ENCODE measurements at places on chromosomes 2 and 18.

- no peaks in the 10 kb centered on the region for H3K27me3 ChIP-seq
- DNase-seq: no peak
- H3K4me1 ChIP-seq: no peaks in the 10 kb centered on the region
- no peak overlapping the region for H3K27ac ChIP-seq
- no peaks in the 10 kb centered on the region for H3K36me3 ChIP-seq
These were observed 11.9 kb downstream of the ZNF516 start for GRCh38 chr18:76482971-76483691.

DNA sequence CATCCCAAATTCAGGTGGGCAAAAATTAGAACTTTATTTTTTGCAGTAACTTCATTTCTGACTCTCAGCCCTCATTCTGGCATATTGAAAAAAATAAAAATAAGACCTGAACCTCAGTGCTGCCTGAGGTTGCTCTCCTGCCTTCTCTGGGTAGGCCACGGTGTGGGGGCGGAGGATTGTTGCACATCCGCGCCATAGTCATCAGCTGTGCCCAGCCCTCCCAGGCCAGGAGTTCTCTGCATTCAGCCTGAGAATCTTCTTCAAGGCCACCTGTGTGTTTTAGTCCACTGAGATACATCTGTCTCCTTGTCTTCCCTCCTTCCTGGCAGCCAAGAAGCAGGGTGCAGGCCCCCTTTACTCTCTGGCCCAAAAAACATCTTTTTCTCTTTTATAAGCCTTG lies 94.7 kb downstream of the ARMC9 start:
- H3K27me3 ChIP-seq: no peaks in the 10 kb centered on the region
- no peak overlapping the region for H3K4me3 ChIP-seq
- no peak for DNase-seq
- no peaks in the 10 kb centered on the region for H3K4me1 ChIP-seq

GRCh38 chr18:59885579-59886163 lies 14.1 kb upstream of the PMAIP1 start:
- no peaks in the 10 kb centered on the region for H3K27me3 ChIP-seq
- DNase-seq: no peak
- no peak overlapping the region for H3K4me3 ChIP-seq
- no peak overlapping the region for H3K27ac ChIP-seq
- no peaks in the 10 kb centered on the region for H3K36me3 ChIP-seq
- no peaks in the 10 kb centered on the region for H3K4me1 ChIP-seq

GRCh38 chr2:167140767-167141166 lies 252.5 kb downstream of the XIRP2 start:
- no peaks in the 10 kb centered on the region for H3K36me3 ChIP-seq
- H3K4me1 ChIP-seq: peaks cover 3% of the 10 kb centered on the region
- H3K27me3 ChIP-seq: no peaks in the 10 kb centered on the region
- H3K4me3 ChIP-seq: no peak overlapping the region

- H3K27me3 ChIP-seq: no peaks in the 10 kb centered on the region
- DNase-seq: no peak
- H3K27ac ChIP-seq: no peak overlapping the region
- H3K36me3 ChIP-seq: no peaks in the 10 kb centered on the region
These were observed 190.7 kb downstream of the NOL4 start for GRCh38 chr18:34033968-34034367.

GRCh38 chr18:54777118-54777791 lies 51.0 kb upstream of the RAB27B start:
- H3K27ac ChIP-seq: no peak overlapping the region
- no peak for DNase-seq
- H3K4me3 ChIP-seq: no peak overlapping the region
- no peaks in the 10 kb centered on the region for H3K4me1 ChIP-seq

DNA sequence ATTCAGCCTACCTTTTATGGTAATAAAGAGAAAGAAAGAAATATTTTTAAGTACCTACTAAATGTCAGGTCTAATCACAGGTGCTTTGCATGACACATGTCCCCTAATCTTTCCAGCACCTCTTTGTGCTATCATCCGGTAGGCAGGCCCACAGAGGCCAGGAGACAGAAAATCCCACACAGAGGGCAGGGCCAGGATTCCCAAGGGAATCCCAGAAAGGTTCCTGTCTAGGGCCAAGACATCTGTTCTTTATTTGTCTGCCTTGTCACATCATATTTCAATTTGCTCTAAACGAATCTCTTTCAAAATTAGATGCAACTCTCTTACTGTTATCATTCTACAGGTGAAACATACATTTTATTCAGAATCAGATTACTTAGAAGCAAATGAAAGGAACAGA lies 676.1 kb upstream of the GYPC start:
- H3K4me3 ChIP-seq: no peak overlapping the region
- no peak overlapping the region for H3K27ac ChIP-seq
- no peaks in the 10 kb centered on the region for H3K27me3 ChIP-seq
- no peaks in the 10 kb centered on the region for H3K4me1 ChIP-seq

GRCh38 chr2:241372361-241372992 lies 16.4 kb downstream of the FARP2 start:
- peaks cover 31% of the 10 kb centered on the region for H3K4me1 ChIP-seq
- H3K27me3 ChIP-seq: no peaks in the 10 kb centered on the region
- H3K36me3 ChIP-seq: no peaks in the 10 kb centered on the region
- DNase-seq: no peak
- H3K27ac ChIP-seq: no peak overlapping the region
- no peak overlapping the region for H3K4me3 ChIP-seq

DNA sequence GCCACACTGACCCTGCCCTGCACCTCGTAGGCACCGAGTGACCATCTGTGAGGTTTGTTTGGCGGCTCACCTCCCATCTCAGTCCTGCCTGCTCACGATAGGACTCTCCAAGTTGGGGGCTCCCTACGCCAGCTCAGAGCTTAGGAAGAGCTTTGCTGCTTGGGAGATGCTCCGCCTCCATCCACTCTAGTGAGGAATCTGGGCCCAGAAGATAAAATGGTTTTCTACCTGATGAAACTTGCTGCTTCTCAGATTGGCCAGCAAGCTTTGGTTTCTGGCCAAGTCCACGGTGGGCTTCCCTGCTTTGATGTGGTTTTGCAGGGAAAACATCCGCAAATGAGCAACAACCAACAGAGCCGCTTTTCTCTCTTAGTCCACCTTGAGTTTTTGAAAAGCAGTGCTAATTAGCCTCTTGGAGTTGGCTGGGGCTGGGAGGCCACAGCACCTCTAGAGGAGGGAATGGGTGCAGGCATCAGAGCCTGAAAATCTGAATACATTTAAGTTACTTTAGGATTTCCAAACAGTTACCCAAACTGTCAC lies 42.2 kb downstream of the THNSL2 start:
- no peaks in the 10 kb centered on the region for H3K27me3 ChIP-seq
- H3K4me1 ChIP-seq: no peaks in the 10 kb centered on the region
- no peaks in the 10 kb centered on the region for H3K36me3 ChIP-seq
- no peak overlapping the region for H3K4me3 ChIP-seq

- H3K27ac ChIP-seq: peak overlapping the region; percentile 81
- peaks cover 77% of the 10 kb centered on the region for H3K4me1 ChIP-seq
- no peak for DNase-seq
- H3K36me3 ChIP-seq: no peaks in the 10 kb centered on the region
- H3K4me3 ChIP-seq: peak overlapping the region; percentile 27
These were observed 51.9 kb downstream of the ASAP2 start for GRCh38 chr2:9258501-9258900.

DNA sequence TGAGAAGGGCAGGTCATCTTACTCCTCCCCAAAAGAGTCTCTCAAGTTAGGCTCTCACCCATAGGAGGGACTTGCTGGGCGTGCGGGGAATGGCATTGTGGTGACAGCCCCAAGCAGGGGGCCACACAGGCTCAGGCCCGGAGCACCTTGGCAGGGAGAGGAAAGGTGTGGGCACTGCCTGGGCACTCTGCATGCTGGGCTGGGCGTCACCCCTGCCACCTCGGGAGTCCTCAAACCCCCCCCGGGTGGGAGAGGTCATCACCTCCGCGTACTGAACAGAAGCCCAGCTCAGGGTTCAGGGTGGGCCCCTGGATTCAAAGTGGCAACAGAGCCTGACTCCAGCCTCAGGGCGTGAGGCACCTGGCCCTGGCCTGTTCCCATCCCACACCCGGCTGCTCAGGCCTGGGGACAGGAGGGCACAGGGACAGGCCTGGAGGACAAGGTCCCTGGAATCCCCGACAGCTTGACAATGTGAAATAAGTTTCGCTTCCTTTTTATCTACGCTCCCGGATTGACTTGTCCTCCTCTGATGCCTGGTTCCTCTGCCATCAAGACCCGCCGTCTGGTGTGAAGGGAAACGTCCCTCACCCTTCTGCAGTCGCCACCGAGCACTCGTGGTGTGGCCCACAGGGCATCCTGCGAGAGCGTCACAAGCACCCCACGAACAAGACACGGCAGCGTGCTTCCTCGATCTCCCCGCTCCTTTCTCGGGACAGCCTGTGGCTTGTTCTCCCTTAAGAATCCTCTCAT lies 97.8 kb downstream of the HDAC4 start:
- no peak overlapping the region for H3K4me3 ChIP-seq
- H3K27ac ChIP-seq: no peak overlapping the region
- H3K27me3 ChIP-seq: no peaks in the 10 kb centered on the region
- no peaks in the 10 kb centered on the region for H3K36me3 ChIP-seq
- DNase-seq: no peak

- DNase-seq: no peak
- H3K27me3 ChIP-seq: no peaks in the 10 kb centered on the region
- peaks cover 7% of the 10 kb centered on the region for H3K36me3 ChIP-seq
These were observed 20.2 kb downstream of the CHST10 start for GRCh38 chr2:100397118-100397860.
